MG63 (cell line): ENCODE measurements at places on chromosomes 5 and 9. TPM values are rescaled to one million over a fixed set of nuclear protein-coding genes. Genes with fewer than 3 reads are reported as not detected.

MARCHF11 gene
- total RNA-seq = not detected in 2 replicates

GRCh38 chr9:38287420-38287985, 105.0 kb upstream of the ALDH1B1 start:
- DNase-seq = no peak

- DNase-seq = peak; percentile 44
Measured at GRCh38 chr9:108272349-108272899, 583.4 kb downstream of the ACTL7B start.

- DNase-seq = no peak
Measured at GRCh38 chr9:120985819-120986222, 59.2 kb upstream of the TRAF1 start.

RMRP gene
- total RNA-seq = 8,012 and 15,182 TPM in 2 replicates

DNA sequence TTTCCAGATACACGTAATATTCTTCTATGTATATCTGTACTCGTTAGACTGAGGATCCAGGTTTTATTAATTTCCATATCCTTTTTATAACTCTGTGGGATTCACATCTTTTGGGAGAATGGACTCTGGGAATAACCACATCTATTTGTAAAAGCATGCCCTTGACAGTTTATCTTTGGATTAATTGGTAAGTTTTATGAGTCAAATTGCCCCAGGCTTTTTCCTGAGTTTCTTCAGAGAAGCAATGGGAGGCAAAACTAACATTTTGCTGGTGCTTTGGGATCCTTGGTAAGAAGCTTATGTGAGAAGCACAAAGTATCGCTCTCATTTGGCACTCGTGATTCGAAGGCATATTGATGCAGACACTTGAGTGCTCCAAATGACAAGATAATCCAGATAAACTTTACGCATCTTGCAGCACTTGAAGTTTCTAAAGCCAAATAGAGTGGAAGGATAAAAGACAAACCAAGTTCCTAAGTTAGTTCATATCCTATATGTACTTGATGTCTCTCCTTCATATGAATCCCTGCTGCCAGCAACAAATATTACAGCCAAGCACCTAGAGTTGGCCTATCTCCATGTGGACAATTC, 324.7 kb downstream of the TLE4 start:
- DNase-seq = no peak

FBP2 gene
- not detected in 2 replicates for total RNA-seq

GRCh38 chr9:134440636-134441226, 114.5 kb downstream of the RXRA start:
- DNase-seq = no peak

GRCh38 chr5:96344678-96345577, 88.1 kb downstream of the PCSK1 start:
- DNase-seq = no peak

DNA sequence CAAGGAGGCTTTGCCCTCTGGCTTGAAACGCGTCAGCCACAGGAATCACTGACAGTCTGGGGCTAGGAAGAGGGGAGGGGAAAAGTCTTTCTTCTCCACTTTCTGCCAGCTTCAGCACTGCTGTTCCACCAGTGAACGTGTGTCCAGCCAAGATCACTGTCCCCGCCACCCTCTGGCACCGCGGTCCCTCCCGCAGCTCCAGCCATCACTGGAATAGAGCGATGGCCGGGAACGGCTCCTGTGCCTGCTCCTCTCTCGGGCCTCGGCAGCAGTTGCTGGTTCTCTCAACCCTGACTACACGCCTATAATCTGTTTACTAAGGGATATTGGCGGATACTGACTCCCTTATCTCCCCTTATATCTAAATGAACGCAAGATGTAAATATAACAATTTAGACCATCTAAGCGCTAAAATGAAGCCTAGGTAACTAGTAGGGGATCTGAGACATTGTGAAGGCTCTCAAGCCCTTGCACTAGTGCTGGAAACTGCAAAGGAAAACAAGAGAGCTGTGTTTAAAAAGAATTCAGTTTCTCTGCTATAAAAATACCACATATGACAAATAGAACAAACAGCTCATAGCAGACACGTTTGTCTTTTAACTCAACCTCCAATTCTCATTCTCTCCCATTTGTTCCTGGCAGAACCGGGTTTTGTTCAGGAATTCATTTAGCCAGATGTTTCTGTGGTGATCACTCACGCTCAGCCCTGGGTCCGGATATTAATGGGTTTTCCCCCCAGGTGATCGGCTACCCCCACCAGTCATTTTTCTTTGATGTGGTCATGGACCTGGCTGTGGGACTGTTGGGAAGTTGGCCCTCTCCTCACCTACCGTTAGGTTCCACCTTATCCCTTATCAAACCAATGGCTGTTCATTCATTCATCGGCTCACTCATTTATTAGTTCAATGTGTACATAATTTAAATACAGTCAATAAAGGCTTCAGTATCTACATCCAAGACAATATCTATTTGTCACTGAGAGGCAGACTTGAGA, 149.8 kb downstream of the MED10 start:
- no peak for DNase-seq

DNA sequence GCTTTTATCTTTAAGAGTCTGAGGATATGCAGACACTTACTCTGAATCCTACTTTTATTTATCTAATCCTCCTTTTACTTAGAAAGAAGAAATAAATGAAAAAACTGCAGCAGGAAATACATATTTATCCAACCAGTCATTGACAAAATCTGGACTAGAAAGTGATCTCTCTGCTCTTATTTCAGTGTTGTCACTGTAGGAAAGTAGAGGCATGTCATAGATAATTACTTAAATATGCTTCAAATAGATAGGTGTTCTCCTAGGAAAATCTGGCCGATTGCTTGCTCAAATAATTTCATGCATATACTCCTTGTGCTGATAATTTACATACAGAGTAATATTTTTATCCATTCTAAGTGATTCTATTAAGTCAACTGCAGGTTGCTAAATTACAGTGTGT, 2001.9 kb upstream of the C9orf72 start:
- DNase-seq = no peak

DNA sequence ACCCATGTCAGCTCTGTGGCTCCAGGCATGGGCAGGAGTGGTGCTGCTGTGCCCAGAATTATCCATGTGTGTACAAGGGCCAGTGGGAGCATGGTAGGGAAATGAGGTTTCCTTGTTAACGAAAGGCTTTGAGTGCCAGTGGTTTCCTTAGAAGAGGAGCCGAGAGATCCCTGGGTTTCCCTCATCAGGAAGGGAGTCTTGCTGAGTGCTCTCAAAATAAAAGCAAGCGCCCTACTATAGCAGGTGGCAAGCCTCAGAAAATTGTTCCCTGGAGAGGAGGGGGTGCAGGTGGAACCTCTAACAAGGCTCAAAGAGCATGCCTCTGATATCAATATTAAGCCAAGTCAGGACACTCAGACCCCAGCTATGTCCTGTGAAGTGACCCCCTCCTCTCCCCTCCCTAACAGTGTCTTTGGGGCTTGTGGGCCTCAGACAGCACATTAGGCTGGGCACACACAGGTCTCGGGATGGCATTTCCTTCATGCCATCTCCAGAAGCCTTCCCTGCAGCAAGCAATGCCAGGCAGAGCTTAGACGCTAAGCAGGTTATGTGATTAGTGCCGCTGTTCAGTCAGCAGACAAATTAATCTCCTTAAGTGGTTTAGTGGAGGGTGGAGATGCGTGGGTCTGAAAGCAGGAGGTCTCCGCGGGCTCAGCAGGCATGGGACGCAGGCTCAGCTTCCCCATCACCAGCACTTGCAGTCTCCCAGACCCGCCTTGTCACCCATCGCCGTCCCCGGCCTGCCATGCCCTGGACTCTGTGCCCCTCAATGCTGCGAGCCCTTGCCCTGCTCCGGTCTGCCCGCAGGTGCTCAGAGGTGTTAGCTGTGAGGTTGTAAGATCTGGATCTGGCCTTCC, 60.0 kb upstream of the RARS1 start:
- no peak for DNase-seq

GRCh38 chr5:33206962-33207506, 233.7 kb upstream of the TARS1 start:
- DNase-seq = no peak

DNA sequence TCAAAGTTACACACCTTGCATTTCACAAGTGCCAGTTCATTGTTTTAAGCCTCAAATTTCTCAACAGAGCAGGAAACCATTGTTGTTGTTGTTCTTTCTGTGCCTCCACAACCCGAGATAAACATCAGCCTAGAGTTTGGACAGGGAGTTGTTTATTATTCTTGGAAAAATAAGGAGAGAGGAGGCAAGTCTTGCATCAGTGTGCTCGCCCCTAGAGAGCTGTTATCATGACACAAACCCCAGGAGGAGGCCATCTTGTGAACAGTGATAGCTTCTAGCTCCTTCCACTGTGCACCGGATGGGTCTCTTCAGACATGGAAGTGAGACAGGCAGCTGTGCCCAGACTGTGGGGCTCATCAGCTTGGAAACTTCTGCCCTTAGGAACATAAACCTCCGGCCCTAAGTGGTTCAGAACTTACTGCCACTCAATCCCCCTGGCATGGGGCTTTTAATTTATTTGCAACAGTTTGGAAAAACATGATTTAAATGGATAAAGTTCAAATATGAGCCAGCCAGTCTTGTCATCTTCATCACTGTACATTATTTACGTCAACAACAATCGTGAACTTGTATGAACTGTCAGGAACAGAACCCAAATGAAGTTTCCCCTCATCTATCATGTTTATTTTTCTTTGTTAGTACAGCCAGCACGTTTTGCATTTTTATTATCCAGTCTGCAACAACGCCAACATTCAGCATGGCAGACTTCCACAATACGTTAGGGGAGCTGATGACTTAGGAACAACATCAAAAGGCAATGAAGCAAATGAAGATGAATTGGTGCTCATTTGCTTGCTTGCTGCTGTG, 181.7 kb upstream of the S1PR3 start:
- DNase-seq = no peak

DCTN4 gene
- 60.8 and 73.5 TPM in 2 replicates for total RNA-seq

GRCh38 chr9:97962136-97962535, 21.0 kb upstream of the ANP32B start:
- DNase-seq = no peak

DNA sequence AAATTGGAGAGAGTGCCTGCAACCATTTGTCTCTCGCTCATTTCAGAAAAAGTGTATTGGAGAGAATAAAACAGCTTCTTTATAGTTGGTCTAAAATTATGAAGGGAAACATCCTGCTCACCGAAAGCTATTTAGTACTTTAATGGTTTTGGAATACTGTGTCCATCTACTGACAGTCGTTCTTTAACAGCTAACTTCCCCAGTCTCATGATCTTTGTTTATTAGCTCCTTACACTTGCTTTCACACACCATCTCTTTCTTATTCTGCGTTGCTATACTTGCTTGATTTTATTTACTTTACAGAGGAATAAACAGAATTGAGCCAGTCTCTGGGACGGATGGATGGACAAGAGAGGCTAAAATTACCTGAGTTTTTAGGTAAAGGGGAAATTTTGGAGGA, 229.3 kb downstream of the CCDC171 start:
- DNase-seq = no peak

- no peak for DNase-seq
Measured at GRCh38 chr9:134396825-134397224, 70.6 kb downstream of the RXRA start.

GRCh38 chr5:40547994-40548575, 131.6 kb upstream of the PTGER4 start:
- DNase-seq = no peak

DNA sequence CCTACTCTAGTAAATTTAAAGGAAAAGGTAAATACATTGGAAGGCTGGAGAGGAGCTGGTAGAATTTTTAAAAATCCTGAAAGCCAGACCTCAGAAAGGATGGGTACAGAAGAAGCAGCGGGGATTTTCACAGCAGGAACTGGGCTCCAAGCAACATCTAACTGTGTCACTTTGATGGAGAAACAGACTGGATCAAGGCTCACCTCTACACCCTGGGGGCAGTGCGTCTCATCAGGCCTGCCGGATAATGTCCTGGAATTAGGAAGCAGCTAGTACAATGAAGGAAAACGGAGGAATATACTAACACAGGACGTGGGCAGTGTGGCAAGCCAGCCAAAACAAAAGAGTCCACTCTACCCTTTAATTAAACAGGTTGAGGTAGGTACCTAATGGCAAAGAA, 463.6 kb downstream of the TAF11L14 start:
- DNase-seq = no peak

NCBP1 gene
- total RNA-seq = 35.7 and 263 TPM in 2 replicates

- DNase-seq = no peak
Measured at GRCh38 chr9:126614455-126615244, 922 bp downstream of the LMX1B start.

PCDHGA6 gene
- 0.20 and 2.3 TPM in 2 replicates for total RNA-seq

DNA sequence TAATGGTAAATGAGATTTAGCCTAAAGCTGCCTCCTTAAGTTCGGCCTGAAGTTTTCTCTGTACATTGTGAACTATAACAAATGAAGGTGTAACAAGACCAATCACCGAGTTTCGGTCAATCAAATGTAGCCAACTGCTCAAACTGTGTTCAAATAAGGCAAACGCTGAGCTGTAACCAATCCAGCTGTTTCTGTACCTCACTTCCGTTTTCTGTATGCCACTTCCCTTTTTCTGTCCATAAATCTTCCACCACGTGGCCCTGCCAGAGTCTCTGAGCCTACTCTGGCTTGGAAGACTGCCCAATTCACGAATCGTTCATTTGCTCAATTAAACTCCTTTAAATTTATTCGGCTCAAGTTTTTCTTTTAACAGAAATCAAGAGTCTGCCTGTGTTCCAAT, 193.5 kb upstream of the KLF9 start:
- no peak for DNase-seq

DNA sequence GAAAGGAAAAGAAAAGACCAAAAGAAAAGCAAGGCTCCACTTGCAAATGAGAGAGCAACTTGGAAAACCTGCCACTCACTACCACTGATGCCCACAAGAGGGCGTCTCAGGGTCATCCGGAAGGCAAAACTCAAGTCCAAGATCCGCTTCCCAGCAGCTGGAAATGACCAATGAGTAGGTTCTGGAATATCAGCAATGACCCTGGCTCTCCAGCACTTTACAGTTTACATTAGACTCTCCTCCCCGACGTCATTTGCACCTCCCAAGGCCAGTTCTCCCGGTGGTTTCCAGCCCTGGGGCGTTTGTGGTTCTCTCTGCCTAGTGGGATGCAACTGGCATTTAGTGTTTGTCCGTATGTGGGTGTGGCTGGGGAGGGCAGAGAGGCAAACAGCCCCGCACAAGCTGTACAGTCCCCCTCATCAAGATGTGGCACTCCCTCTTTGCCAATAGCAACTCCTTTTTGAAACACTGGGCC, 193.8 kb upstream of the ZNF618 start:
- peak; percentile 88 for DNase-seq

- DNase-seq = no peak
Measured at GRCh38 chr5:103827976-103828375, 265.4 kb upstream of the NUDT12 start.

DNA sequence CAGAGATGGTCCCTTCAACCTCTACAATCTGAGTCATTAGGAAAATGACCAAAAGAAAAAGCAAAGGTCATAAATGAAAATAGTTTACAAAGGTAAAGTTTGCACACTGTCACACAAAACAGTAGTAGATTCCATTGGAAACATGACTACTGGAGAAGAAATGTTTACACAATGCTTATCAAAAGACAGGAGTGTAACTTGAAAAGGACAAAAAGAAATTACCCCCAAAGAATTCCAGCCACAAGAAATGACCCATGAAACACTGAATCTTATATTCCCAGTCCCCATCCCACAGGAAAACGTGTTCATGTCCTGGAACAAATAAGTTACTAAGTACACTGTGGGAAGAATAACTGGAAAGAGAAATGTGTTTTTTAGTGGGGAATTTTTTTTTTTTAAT, 385.1 kb downstream of the SEMA5A start:
- DNase-seq = no peak
